ENCODE measurements at places on chromosomes 7 and 10.

- DNase-seq = peak; percentile 65
These were observed 825 bp downstream of the RAB11FIP2 start for GRCh38 chr10:118045837-118046394.

DNA sequence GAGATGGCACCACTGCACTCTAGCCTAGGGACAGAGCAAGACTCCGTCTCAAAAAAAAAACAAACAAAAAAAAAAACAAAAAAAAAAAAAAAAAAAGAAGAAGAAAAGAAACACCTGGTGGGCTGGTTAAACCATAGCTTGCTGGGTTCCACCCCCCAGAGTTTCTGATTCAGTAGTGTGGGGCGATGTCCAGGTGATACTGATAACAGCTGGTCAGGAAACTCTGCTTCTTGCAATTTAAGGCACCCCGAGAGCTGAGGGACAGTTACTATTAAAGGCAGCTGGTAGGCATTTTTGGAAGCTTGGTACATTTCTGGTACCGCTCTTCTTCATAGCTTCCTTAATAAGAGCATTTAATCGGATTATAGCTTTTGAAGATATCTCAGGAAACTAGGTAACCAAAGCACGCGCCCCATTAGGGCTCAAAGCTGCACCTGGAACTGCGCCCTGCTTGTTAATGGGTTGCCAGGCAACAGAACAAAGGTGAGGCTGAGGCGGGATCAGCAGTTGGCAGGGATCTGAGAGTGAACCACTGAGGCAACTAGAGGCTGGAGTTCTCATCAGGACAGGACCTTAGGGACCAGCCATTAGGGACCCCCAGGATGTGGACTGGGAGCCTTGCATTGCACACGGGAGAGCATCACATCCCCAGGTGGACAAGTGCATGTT is 6.5 kb upstream of the SDK1 start:
- DNase-seq = no peak

DNA sequence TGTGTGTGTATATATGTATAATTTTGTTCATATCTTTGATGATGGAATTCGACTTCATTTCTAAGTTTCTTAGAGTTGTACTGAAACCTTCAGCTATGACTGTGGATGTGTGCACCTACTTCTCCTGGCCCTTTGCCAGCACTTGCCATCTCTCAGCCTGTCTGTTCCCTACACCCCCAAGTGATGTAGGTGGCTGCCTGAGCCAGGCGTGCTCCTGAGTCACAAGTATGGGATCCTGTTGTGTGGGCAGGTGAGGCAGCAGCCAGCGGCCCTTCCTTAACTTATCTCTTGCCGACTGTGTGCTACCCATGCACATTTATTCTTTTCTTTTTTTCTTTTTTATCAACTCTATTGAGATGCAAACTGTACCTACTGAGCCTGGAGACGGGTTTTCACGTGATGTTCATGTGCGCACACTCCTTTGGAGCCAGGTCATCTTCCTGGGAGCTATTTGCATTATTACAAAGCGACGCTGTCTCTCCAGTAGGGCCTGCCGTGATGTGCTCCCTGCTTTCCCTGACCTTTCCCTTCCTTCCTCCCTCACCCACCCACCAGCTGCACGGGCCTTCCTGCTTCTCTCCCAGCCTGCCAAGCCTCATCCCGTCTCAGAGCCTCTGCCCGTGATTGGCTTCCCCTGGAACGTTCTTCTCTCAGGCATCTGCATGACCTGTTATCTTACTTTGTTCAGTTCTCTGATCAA is 31.3 kb upstream of the GALNT11 start:
- no peak for DNase-seq

DNA sequence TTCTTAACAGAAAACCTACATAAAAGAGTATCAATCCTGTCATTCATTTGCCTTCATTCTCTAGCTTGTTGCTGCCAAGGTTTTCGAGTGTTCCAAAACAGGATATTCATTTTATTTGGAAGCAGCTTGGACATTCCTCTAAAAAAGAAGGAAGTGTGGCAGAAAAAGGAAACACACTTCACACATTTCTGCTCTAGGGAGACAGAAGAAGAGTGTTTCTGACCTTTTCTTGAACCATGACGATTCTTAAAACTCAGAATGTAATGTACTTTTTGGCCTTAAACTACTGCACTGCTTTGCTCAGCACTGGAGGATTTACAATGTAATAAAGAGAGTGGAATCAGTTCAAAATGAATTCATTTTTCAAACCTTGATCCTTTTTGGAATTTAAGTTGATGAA is 81.3 kb downstream of the SEMA3A start:
- DNase-seq = peak; percentile 43

Data from EH (cell line).